ENCODE measurements at places on chromosomes 3 and 15. TPM values are rescaled to one million over a fixed set of nuclear protein-coding genes. Genes with fewer than 3 reads are reported as not detected.

NKTR gene
- 210 TPM for total RNA-seq

SI gene
- total RNA-seq = not detected

- H3K27me3 ChIP-seq = no peaks in the 10 kb centered on the region
- no peaks in the 10 kb centered on the region for H3K36me3 ChIP-seq
- H3K4me1 ChIP-seq = no peaks in the 10 kb centered on the region
- H3K4me3 ChIP-seq = no peak overlapping the region
These were observed 232.2 kb downstream of the UBE2E2 start for GRCh38 chr3:23435318-23435717.

- no peaks in the 10 kb centered on the region for H3K36me3 ChIP-seq
- H3K4me3 ChIP-seq = no peak overlapping the region
- H3K27ac ChIP-seq = peak overlapping the region; percentile 82
- H3K27me3 ChIP-seq = no peaks in the 10 kb centered on the region
- H3K4me1 ChIP-seq = peaks cover 37% of the 10 kb centered on the region
These were observed 13.7 kb downstream of the FLNB start for GRCh38 chr3:58021962-58022361.

GRCh38 chr15:60396958-60397771, 621 bp downstream of the ANXA2 start:
- DNase-seq = peak; percentile 35
- peaks cover 74% of the 10 kb centered on the region for H3K4me1 ChIP-seq
- H3K27ac ChIP-seq = peak overlapping the region; percentile 99
- H3K4me3 ChIP-seq = peak overlapping the region; percentile 97

GRCh38 chr3:51295625-51296024, 89.5 kb upstream of the MANF start:
- H3K36me3 ChIP-seq = no peaks in the 10 kb centered on the region
- DNase-seq = no peak
- H3K27ac ChIP-seq = no peak overlapping the region
- H3K4me1 ChIP-seq = no peaks in the 10 kb centered on the region
- no peak overlapping the region for H3K4me3 ChIP-seq

DNA sequence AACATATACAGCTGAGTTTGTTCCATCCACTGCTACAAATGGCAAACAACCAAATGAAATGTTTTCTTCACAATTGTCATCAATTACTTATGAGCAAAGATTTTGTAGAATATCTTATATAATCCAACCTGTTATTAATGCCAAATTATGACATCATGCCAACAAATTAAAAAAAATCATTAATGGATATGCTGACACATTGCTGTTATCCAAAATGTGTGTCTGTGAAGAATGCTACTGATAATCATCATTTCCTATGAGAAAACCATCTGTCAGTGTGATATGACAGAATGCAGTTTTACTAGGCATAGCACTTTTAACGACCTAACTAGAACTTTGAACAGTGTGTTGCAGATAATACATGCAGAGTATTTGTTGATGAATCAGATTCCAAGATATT, 556.5 kb upstream of the KCNMB2 start:
- no peaks in the 10 kb centered on the region for H3K36me3 ChIP-seq
- H3K4me1 ChIP-seq = no peaks in the 10 kb centered on the region
- H3K27me3 ChIP-seq = no peaks in the 10 kb centered on the region

DNA sequence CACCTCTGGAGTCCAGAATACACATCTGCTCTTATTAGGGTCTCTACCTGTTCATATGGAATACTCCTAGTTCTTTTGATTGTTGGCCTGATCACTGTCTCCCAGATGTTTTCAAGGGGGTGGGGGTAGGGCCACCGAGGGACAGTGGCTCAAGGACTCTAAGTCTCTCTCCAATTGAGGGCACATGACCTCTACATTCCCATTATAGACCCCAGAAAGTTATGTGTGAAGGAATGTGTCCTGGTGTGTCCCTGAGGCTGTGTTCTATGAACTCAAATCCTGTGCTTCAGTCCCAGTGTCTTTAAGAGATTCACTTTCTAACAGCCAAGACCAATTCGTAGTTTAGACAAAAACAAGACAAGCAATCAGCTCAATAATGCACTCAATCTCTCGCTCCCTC, 357.4 kb downstream of the ERC2 start:
- no peak overlapping the region for H3K27ac ChIP-seq
- H3K4me3 ChIP-seq = no peak overlapping the region
- no peaks in the 10 kb centered on the region for H3K27me3 ChIP-seq
- DNase-seq = no peak
- no peaks in the 10 kb centered on the region for H3K36me3 ChIP-seq
- no peaks in the 10 kb centered on the region for H3K4me1 ChIP-seq

DNA sequence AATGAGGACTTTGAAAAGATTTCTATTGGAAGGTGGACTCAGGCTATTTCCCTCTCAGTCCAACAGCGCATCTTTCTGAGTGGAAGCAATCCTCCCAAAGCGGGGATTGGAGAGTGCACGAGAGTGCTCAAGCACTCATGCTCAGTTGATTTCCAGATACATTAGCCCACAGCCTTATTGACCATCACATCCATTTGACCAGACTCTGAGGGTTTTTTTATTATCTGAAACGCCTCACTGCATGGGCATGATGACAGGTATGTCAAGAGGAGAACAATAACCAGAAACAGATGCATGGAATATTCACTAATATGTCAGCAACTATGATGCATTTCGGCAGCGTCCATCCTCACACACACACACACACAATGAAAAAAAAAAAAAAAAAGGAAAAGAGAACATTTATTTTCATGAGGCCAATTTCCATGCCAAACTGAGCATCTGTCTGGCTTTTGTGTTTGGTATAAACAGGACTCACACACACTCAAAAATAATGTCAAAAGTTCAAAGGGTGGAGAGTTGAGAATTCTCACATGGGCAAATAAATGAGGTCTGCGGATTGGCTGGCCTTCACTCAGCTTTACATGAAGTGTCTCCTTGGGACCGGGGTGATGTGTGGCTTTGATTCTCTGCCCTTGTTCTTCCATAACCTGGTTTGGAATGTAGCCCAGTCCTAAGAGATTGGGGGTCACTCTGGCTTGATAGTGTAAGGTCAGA, 371.6 kb downstream of the MCTP2 start:
- no peaks in the 10 kb centered on the region for H3K27me3 ChIP-seq
- H3K36me3 ChIP-seq = no peaks in the 10 kb centered on the region
- no peaks in the 10 kb centered on the region for H3K4me1 ChIP-seq
- no peak for DNase-seq
- no peak overlapping the region for H3K4me3 ChIP-seq

DNA sequence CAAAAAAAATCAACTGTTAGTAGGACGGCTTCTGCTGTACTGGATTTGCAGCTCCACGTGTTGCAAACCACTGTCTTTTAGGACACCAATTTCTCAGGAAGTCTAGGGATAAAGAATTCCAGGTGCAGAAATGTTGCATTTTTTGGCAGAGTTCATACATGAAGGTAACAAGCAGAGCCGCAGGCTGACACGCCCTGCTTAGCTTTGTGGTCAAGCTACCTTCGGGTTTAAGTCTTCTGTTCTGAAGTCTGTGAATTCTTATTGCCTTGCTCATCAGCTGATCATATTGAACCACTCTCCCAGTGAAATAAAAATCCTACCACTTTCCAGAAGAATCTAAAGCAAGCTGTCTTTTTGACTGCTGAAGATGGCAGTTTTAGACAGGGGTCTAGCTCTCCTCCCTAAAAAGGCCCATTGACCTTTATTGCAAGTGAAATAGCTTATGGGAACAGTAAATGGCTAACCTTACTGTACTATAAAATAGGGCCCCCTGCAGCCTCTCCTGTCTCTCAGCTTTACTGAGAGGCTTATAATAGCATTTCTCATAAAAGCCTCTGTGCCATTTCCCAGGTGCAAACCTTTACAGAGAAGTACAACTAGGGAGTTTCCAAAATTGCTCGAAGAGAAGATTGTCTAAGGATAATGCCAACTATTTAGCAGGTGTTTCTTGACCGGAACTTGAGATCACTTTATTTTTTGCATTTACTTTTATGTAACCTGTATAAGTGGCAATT, 262.2 kb upstream of the IL12A start:
- DNase-seq = no peak
- no peak overlapping the region for H3K4me3 ChIP-seq
- H3K4me1 ChIP-seq = no peaks in the 10 kb centered on the region
- H3K36me3 ChIP-seq = no peaks in the 10 kb centered on the region
- H3K27ac ChIP-seq = no peak overlapping the region

Measured in thoracic aorta (tissue), 2 donors.